ENCODE measurements at places on chromosomes 3 and 15.

DNA sequence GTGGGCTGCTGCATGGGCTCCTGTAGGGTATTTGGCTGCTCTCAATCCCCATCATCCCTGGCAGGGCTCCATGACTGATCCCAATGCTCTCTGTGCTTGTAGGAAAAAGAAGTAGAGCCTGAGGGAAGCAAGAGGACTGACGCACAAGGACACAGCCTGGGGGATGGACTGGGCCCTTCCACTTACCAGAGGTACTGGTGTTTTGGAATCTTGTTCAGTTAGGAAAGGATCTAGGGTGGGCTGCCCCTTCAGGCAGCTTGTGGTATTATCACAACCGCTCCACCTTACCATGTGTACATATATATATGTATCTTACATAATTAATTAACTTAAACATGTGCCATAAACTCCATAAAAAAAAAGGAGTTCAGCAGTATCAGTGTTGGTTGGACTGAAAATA, 1.3 kb downstream of the SLC28A2 start:
- DNase-seq, result no peak

GRCh38 chr3:157460253-157460652, 23.6 kb downstream of the PTX3 start:
- DNase-seq, result no peak

- DNase-seq, result no peak
Observed at GRCh38 chr3:127228866-127229265, 35.9 kb downstream of the PRR23E start.

GRCh38 chr3:87810452-87811016, 248.3 kb downstream of the CGGBP1 start:
- DNase-seq, result no peak

GRCh38 chr3:87053553-87053952, 62.6 kb upstream of the VGLL3 start:
- DNase-seq, result no peak

DNA sequence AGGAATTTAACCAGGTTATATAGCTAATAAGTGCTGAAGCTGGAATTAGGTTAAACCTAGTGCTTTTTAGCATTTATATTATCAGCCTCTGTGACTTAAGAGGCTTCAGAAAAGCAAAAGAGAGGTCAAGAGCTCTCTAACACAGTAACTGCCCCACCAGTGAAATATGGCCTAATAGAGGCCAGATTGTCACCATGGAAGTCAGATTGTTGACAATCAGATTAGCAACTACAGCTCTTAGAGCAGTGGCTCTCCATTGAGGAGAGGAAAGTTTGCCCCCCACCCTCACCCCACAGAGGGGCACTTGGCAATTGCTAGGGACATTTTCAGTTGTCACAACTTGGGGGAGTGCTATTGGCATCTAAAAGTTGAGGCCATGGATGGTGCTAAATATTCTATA, 23.3 kb upstream of the LMOD3 start:
- no peak for DNase-seq

GRCh38 chr15:74445816-74446763, 12.3 kb upstream of the SEMA7A start:
- DNase-seq, result no peak

DNA sequence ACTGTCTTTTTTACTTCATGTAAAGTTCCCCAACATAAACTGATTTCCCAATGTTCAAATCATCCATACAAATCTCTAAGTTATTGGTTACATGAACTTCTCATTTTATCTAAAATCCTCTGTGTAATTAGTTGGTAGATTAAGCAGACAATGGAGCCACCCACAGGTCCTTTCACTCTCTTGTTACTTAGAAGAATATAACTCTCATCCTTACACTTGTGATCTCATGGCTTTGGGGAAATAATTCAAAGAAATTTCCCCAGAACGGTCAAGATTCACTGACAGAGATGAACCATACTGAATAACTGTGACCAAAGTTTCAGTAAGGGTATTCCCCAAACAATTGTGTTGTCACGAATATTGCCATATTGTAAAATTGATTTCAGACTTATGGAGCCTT, 1102.6 kb upstream of the EPHA6 start:
- DNase-seq, result no peak

GRCh38 chr15:50355619-50355905, 564 bp upstream of the GABPB1 start:
- no peak for DNase-seq

DNA sequence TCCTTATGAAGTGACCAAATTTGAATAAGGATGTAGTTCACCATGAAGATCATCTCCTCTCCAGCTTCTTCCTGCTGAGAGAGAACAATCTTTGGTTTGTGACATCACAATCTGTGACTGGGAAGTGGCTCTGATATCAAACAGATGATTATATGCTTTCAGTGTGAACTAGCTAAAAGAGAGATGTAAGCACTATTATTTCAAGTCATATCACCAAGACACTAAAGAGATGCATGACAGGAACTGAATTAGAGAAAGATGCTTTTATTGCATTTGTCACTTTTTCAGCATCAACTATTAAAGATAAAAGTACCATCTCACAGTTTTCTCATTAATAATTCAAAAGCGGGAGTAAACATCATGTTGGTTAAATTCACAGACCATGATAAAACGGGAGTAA, 3.5 kb downstream of the CHRM5 start:
- no peak for DNase-seq

DNA sequence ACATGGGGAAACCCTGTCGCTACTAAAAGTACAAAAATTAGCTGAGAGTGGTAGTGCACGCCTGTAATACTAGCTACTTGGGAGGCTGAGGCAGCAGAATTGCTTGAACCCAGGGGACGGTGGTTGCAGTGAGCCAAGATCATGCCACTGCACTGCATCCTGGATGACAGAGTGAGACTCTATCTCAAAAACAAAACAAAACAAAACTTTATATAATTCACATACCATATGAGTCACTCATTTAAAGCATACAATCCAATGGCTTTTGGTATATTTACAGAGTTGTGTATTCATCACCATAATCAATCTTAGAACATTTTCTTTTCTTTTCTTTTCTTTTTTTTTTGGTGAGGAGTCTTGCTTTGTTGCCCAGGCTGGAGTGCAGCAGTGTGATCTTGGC, 8.7 kb downstream of the PXK start:
- no peak for DNase-seq

DNA sequence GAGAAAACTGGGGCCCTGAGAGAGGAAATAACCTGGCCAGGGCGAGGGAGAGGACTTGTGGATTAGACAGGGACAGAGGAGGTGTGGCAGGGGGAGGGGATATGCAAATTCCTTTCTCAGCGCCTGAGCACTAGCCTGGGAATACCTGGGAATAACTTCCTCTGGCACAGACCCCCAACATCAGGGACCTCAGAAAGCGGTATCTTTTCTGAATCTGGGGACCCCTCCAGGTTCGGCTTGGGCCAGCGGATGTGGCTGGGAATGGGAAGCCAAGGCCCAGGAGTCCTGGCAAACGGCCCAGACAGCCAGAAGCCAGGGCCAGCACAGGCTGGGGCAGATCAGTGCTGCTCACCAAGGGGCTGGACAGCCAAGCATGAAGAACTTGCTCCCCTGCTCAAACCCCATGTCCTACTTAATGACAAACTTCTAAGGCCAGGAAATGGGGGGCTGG, 9.2 kb upstream of the ACSBG1 start:
- no peak for DNase-seq

DNA sequence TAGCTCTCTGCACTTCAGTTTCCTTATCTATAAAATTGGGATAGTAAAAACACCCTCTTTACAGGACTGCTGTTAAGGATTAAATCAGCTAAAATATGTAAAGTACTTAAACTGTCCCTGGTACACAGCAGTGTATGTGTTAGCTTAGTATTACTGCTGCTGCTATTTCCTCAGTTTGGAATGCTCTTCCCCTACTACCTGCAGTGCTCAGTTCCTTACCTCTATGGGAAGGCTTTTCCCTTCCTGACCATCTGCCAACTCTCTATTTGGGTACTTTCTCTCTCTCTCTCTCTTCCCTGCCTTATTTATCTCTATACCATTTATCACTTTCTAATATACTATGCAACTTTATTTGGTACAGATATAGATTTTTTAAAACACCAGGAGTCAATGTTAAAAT, 26.5 kb downstream of the KPNA4 start:
- DNase-seq, result no peak

GRCh38 chr15:31503256-31503655, 176.6 kb downstream of the KLF13 start:
- DNase-seq, result no peak

GRCh38 chr15:83570756-83571155, 83.2 kb upstream of the ADAMTSL3 start:
- DNase-seq, result no peak

- DNase-seq, result no peak
Observed at GRCh38 chr3:132225664-132226063, 91.5 kb upstream of the ACP3 start.

DNA sequence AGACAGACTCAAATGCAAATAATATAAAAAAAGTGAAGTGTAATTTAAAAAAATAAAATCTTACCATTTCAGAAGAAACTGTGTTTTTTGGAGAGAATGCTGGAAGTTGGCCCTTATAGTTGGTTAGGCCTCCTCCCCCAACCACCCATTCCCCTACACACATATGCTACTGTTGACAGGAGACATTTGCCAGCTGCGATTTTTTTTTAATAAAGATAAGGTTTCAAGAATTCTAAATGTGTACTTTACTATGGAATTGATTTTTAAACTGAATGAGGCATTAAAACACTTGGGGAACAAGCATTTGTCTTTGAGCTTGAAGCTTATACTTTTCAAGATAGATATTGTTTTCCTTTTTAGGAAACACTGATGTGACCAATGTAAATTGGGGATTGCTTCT, 4.4 kb upstream of the SSR3 start:
- DNase-seq, result no peak

DNA sequence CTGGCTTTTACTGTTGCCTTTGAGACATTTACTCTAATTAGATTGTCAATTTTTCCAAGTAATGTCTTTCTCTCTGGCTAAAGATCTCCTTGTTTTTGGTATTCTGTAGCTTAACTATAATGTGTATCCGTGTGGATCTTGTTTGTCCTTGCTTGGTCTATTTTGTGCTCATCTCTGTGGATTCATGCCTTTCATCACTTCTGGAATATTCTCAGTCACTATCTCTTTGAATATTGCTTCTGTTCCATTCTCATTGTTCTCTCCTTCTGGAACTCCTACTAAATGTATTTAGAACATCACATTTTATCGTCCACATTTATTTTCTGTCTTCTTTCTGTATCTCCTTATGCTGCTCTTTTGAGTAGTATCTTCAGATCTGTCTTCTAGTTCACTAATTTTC, 12.7 kb downstream of the PGPEP1L start:
- DNase-seq, result no peak

GRCh38 chr3:183074261-183074660, 25.0 kb downstream of the MCCC1 start:
- no peak for DNase-seq

GRCh38 chr3:138845181-138845601, 10.5 kb upstream of the PIK3CB start:
- no peak for DNase-seq

- no peak for DNase-seq
Observed at GRCh38 chr3:128481438-128481942, 11.5 kb downstream of the GATA2 start.

- DNase-seq, result no peak
Observed at GRCh38 chr3:24765399-24765798, 270.7 kb upstream of the THRB start.

GRCh38 chr15:22995795-22996194, 15.6 kb upstream of the CYFIP1 start:
- no peak for DNase-seq

GRCh38 chr3:81753416-81754027, 7.9 kb downstream of the GBE1 start:
- no peak for DNase-seq

DNA sequence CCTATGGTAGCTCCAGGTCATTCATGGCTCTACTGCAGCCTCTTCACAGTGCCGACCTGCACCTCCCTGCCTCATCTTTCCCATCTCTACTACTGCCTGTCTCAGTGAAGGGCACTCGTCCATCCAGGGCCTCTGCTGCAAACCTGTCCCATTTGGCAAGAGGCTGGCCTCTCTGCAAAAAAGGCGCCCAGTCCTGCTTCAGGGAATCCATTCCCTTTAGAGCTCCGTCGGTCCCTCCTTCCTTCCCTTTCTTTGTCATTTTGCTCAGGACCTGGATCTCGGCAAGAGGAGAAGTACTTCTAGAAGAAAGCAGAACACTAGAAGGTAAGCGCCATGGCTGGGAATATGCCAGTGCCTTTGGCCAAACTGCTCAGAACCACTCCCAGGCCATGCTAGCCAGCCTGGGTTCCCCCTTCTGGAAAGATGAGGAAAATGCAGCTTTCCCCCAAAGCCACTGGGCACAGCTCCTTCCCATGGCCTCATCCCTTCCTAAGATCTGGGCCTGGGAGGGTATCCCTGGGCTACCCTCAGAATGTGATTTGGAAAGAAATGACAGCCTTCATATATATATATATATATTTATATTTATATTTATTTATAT, 6.4 kb upstream of the ISL2 start:
- DNase-seq, result no peak

DNA sequence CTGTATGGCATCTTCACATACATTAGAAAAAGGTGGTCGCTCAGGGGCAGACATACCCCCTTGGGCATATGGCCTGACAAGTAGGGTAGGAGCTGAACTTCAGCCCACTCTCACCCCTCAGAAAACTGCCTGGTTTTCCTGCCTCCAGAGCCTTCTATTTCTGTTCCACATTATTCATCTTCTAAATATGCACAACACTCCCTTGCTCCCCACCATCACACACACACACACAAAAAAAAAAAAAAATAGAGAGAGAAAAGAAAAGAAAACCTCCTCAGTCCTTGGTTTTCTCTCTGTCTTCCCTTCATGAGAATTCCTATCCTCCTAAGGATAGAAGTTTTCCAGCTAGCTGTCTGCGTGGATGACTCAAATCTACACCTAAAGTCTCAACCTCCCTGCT, 5.6 kb upstream of the ROPN1 start:
- DNase-seq, result no peak

- DNase-seq, result no peak
Observed at GRCh38 chr3:194570235-194570634, 63.0 kb downstream of the TMEM44 start.

- no peak for DNase-seq
Observed at GRCh38 chr3:146865175-146865755, 260.1 kb upstream of the PLSCR5 start.

- DNase-seq, result peak; percentile 53
Observed at GRCh38 chr3:100254168-100254777, 6.5 kb upstream of the TBC1D23 start.

GRCh38 chr3:97464035-97464434, 300.5 kb upstream of the ARL6 start:
- no peak for DNase-seq

- DNase-seq, result no peak
Observed at GRCh38 chr3:144516589-144516988, 545.0 kb downstream of the DIPK2A start.

Data from NCI-H345 (cell line).